Activated CD4-positive, alpha-beta memory T cell treated with anti-CD3 and anti-CD28 coated beads, Interleukin-2, amount 10 ng/mL, durations not matched to agents 7 days and 5 days (primary cell): ENCODE measurements at places on chromosomes 6 and 20. TPM values are rescaled to one million over a fixed set of nuclear protein-coding genes. Genes with fewer than 3 reads are reported as not detected.

- no peak for DNase-seq
- H3K27ac ChIP-seq: no peak overlapping the region
- no peaks in the 10 kb centered on the region for H3K36me3 ChIP-seq
- H3K4me3 ChIP-seq: no peak overlapping the region
Observed at GRCh38 chr6:72894091-72894490, 272.2 kb downstream of the KCNQ5 start.

DNA sequence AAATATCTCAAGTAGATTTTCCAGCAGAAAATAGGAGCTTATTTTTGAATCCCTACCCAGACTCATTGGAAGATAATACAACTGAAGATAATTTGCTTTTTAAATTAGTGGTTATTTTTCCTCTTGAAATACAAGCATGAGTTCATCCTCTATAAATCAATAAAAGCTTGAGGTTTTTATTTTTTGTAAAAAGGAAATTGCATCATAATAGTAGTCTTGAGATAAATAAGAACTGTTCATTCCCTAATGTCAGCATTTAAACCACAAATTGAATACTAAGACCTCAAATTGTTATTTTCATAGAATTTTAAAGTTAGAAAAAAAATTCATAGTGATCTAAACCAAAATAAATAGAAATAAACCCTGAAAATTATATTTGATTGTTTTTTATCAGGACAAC is 719.1 kb downstream of the CD109 start:
- H3K4me3 ChIP-seq: no peak overlapping the region
- H3K27me3 ChIP-seq: no peaks in the 10 kb centered on the region
- H3K36me3 ChIP-seq: no peaks in the 10 kb centered on the region
- H3K4me1 ChIP-seq: no peaks in the 10 kb centered on the region
- no peak for DNase-seq

DNA sequence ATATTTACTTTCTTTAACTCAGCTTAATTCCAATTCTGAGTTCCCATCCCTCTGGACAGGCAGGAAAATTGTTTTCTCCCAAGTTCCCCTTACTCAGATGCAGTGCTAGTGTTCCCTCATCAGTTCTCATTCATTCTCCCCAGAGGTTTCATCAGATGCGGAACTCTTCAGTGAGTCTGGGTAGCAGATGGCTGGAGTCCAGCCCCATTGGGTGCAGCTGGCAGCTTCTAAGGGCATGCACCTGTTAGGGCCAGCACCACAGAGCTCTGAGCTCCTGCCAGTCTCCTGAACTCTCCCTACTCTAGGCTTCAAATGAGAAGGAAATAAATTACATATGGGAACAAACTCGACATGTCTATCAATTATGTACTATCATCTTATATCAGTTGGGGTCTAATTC is 76.6 kb downstream of the SOD2 start:
- H3K4me3 ChIP-seq: no peak overlapping the region
- DNase-seq: no peak
- H3K36me3 ChIP-seq: peaks cover 7% of the 10 kb centered on the region

DNA sequence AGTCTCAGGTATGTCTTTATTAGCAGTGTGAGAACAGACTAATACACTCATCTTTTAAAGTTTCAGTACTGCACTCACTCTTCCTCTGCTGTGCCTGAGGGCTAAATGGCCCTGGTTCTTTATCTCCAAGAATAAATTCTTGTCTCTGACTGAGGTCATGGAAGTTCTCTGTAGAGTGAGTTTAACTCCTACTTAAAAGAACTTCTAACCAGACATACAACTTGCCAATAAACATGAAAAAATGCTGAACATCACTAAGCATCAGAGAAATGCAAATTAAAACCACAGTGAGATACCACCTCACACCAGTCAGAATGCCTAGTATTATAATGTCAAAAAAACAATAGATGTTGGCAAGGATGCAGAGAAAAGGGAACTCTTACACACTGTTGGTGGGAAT is 73.6 kb downstream of the ADAT2 start:
- no peaks in the 10 kb centered on the region for H3K4me1 ChIP-seq
- no peak for DNase-seq
- no peak overlapping the region for H3K27ac ChIP-seq
- H3K4me3 ChIP-seq: no peak overlapping the region
- H3K27me3 ChIP-seq: peaks cover 15% of the 10 kb centered on the region

DNA sequence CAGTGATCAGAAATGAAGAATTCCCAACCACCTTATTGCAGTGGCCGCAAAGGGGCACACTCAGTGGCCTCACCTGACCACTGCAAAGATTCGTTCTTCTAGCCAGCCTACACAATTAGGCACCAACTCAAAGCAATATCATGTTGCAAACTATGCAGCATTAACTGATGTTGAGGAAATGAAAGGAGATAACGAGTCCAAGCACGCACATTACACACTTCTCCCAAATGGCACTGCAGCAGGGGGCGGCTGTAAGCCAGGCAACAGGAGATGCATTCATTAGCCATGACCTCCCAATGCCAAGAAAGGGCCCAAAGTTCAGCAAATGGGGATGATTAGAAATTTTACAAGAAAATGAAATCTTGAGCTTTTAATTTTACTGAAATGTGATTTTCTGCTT is 39.3 kb downstream of the ATXN1 start:
- no peak overlapping the region for H3K4me3 ChIP-seq
- H3K27me3 ChIP-seq: no peaks in the 10 kb centered on the region
- peaks cover 54% of the 10 kb centered on the region for H3K4me1 ChIP-seq
- no peak overlapping the region for H3K27ac ChIP-seq
- peaks cover 45% of the 10 kb centered on the region for H3K36me3 ChIP-seq

DNA sequence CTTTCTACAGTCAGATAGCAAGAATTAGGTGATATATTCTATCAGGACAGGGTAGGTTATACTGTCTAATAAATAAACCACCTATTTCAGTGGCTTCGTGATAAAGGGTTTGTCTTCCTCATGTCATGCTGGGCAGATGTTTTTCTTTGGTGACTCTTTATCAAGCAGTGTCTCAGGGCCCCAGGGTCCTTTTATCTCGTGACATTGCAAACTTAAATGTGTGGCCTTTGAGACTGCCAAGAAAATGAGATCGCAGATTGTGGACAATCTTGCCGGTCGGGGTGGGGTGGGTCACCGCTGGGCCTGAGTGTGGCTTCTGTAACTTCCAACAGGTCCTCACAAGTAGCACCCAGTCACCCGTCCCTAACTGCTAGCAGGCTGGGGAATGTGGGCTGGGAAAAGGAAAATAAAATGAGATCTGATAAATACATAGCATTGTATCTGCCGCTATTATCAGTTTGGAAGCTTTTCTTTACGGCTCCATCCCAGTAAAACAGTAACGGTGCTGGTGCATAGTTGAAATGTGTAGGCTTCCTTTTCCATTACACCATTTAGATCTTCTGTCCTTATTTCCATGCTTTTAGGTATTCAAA is 50.5 kb upstream of the BMP6 start:
- H3K36me3 ChIP-seq: no peaks in the 10 kb centered on the region
- peaks cover 10% of the 10 kb centered on the region for H3K27me3 ChIP-seq
- H3K27ac ChIP-seq: no peak overlapping the region
- H3K4me1 ChIP-seq: no peaks in the 10 kb centered on the region

The WFDC5 gene
- total RNA-seq: 0.73 TPM

DNA sequence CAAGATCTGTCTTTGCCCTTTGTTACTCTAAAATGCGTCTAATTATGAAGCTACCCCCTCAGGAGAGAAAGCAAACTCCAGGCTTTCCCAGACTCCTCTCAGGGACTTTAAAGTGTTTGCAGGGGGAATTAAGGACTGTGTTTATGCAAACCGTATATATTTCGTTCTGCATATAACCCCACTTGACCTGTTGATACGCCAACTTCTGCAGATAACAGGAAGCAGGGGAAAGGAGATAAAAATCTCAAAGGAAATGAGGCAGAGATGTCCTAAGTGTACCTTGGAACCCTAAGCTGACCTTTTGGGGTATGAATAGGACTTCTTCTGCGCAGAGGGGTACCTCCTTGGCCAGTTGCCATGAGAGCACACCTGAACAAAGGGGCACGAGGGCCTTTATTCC is 8.1 kb downstream of the SYCP2L start:
- DNase-seq: no peak
- peaks cover 20% of the 10 kb centered on the region for H3K27me3 ChIP-seq
- H3K27ac ChIP-seq: no peak overlapping the region

- H3K4me3 ChIP-seq: no peak overlapping the region
- H3K27me3 ChIP-seq: no peaks in the 10 kb centered on the region
- H3K27ac ChIP-seq: no peak overlapping the region
- no peaks in the 10 kb centered on the region for H3K36me3 ChIP-seq
- no peak for DNase-seq
- no peaks in the 10 kb centered on the region for H3K4me1 ChIP-seq
Observed at GRCh38 chr20:7406671-7407070, 533.6 kb downstream of the HAO1 start.

The UNC93A gene
- total RNA-seq: not detected

DNA sequence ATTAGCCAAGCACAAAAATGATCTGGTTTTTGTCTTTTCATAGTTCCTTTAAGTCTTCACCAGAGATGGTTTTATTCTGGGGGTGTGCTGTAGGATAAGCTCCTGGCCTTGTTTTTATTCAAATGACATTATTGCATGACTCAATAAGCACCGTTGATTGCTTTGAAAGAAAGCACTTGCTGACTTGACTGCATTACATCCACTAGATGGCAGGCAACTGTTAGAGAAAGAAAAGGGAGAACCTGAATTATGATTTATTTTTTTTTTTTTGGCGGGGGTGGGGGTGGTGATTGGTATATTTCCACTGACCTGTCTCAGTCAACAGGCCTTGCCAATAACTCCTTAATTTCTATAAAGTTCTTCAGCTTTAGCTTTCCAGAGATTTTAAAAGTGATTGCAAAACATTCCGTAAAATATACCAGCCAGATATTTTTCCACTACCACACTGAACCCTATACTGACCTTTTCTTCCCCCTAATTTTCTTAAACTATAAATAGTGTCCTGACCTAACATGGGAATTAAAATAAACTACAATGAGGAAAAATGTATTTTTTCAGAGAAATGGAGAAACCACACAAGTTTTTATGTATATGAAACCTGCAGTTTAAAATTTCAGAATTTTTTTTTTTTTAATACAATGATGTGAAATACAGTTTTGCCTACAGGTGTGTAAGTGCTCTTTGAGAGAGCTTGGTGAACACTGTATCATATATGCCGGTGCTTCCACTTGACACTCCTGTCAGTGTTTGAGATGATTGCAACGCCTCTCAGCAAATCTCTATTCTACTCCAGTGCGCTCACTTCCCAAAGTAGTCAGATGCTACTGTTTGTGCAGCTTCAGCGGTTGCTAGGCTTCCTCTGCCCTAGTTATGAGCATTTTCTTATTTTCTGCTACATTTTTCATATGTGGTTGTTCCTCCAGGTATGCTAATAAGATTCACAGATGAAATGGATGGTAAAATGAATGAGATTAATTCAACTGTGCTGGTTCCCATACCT is 274.3 kb downstream of the CD109 start:
- DNase-seq: no peak
- H3K4me1 ChIP-seq: no peaks in the 10 kb centered on the region
- H3K36me3 ChIP-seq: no peaks in the 10 kb centered on the region
- H3K27ac ChIP-seq: no peak overlapping the region
- no peaks in the 10 kb centered on the region for H3K27me3 ChIP-seq

DNA sequence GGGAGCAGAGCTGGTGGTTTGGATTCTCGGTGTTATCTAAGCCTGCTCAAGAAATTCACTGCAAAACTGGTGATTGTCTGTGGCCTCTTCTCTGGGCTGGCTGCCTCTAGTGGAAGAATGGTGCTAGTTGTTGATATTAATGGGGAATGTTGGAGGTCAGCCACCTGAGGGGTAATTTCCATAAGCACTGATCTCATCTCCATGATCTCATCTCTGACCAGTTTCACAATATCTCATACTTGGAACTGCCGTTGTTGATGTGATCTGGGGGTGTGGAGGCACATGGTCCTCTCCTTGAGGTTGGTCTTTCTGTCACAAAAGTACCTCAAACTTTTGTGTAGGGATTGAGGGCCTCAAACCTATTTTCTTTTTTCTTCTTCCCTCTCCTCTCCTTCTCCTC is 102.6 kb downstream of the CD109 start:
- H3K4me3 ChIP-seq: no peak overlapping the region
- no peak for DNase-seq
- no peak overlapping the region for H3K27ac ChIP-seq
- H3K27me3 ChIP-seq: no peaks in the 10 kb centered on the region
- H3K4me1 ChIP-seq: peaks cover 7% of the 10 kb centered on the region

GRCh38 chr6:140812636-140813035 is 1320.1 kb upstream of the GJE1 start:
- H3K36me3 ChIP-seq: peaks cover 3% of the 10 kb centered on the region
- DNase-seq: no peak
- no peak overlapping the region for H3K27ac ChIP-seq
- H3K4me1 ChIP-seq: peaks cover 26% of the 10 kb centered on the region
- H3K4me3 ChIP-seq: no peak overlapping the region

GRCh38 chr6:170237999-170238740 is 52.7 kb downstream of the DLL1 start:
- H3K27ac ChIP-seq: no peak overlapping the region
- H3K36me3 ChIP-seq: no peaks in the 10 kb centered on the region
- no peak for DNase-seq

GRCh38 chr6:75935473-75935793 is 137.0 kb downstream of the IMPG1 start:
- H3K4me1 ChIP-seq: peaks cover 4% of the 10 kb centered on the region
- H3K4me3 ChIP-seq: no peak overlapping the region
- no peak for DNase-seq

DNA sequence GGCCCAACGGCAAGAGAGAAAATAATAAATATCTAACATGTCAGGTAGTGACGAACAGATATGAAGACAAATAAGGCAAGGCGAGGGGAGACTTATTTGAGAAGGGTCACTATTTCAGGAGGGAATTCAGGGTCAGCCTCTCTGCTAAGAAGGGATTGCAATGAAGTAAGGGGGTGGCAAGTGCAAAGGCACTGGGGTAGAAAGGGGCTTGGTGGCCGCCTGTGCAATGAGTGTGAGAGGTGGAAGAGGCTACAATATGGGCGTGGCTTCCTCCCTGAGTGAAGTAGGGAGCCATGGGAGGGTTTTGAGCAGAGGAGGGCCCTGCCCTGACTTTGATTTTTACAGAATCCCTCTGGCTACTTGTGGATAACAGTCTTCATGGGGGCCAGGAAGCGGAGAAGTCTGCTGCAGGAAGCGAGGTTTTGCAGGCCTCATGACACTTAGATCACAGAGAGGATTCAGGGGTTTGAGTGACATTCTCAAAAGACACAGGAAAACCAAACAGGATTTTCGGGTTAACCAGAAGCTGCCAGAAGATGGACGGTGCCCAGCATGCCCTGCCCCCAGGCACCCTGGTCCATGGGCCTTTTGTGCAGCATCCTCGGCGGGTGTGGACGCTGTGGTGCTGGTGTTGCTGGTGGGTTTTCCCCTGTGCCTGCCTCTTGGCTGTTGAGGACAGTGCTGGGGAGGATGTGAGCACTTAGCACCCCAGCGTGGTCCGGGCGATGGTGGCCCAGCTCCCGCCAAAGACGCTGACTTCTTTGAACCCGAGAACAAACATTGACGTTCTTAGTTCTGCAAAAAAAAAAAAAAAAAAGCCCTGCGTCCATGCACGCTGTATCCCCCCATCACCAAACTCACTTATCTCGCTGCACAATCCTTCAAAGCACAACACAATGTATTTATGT is 124.2 kb upstream of the PTPN1 start:
- H3K27ac ChIP-seq: peak overlapping the region; percentile 76
- DNase-seq: peak; percentile 85
- H3K36me3 ChIP-seq: no peaks in the 10 kb centered on the region
- H3K27me3 ChIP-seq: peaks cover 1% of the 10 kb centered on the region
- H3K4me3 ChIP-seq: peak overlapping the region; percentile 33

- DNase-seq: no peak
- H3K4me3 ChIP-seq: no peak overlapping the region
- H3K27ac ChIP-seq: no peak overlapping the region
Observed at GRCh38 chr6:79246891-79247290, 12.4 kb upstream of the HMGN3 start.

The DEF6 gene
- total RNA-seq: 215 TPM

GRCh38 chr6:20705741-20706140 is 171.5 kb downstream of the CDKAL1 start:
- H3K27me3 ChIP-seq: no peaks in the 10 kb centered on the region
- no peak overlapping the region for H3K4me3 ChIP-seq
- peaks cover 30% of the 10 kb centered on the region for H3K4me1 ChIP-seq
- no peak overlapping the region for H3K27ac ChIP-seq
- no peak for DNase-seq
